Fibroblast of skin of scalp (primary cell): ENCODE measurements at places on chromosomes 16 and 17.
A peak's percentile ranks its signal among the peaks of the same experiment; 100 is the strongest.

GRCh38 chr16:23931199-23931598 is 95.4 kb downstream of the PRKCB start:
- DNase-seq, result no peak

- DNase-seq, result no peak
Observed at GRCh38 chr16:65495106-65495505, 373.2 kb upstream of the CDH11 start.

- DNase-seq, result no peak
Observed at GRCh38 chr16:28265822-28266221, 26.5 kb upstream of the SBK1 start.

GRCh38 chr17:45341533-45342158 is 24.8 kb upstream of the MAP3K14 start:
- peak; percentile 93 for DNase-seq

GRCh38 chr16:87554754-87555427 is 47.4 kb upstream of the JPH3 start:
- DNase-seq, result no peak

- DNase-seq, result peak; percentile 64
Observed at GRCh38 chr16:11084484-11084875, 140.1 kb downstream of the CLEC16A start.

- DNase-seq, result no peak
Observed at GRCh38 chr16:49558451-49558850, 184.8 kb downstream of the C16orf78 start.

DNA sequence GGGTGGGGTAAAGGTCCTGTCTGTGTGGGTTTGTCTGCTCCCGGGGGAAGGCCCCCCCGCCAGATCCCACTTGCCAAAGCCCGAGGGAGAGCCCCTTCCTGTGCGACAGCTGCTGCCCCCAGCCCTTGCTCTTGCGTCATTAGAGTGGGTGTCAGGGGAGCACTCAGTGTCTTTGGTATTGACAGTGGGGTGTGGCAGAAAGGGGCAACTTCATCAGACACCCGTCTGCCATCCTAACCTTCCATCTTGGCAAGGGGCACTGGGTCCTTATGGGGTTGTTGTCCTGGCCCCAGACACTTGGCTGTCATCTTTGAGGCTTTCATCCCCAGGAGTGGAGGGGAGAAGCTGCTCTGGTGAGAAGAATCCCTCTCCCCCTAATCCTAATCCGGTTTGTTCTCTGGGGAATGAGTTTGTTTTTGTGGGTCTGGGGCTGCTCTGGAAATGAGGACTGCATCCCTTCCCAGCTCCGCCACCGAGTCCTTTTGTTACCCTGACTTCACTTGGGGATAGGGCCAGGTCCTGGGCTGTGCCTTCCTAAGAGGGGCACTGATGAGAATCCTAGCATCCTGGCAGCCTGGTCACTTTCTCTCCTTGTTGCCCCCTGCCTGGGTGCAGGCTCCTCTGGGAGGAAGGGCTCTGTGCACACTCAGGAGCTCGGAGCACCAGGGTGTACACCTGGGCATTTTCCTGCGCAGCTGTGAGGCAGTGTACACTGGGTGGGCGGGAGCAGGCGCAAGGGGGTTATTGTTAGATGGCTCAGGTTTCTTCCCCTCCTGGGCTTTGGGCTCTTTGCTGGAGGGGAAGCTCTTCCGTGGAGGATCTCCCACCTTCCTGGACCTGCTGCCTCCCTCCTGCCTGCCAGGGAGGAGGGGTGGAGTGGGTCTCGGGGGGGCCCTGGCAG is 21.1 kb downstream of the GJD3 start:
- no peak for DNase-seq

DNA sequence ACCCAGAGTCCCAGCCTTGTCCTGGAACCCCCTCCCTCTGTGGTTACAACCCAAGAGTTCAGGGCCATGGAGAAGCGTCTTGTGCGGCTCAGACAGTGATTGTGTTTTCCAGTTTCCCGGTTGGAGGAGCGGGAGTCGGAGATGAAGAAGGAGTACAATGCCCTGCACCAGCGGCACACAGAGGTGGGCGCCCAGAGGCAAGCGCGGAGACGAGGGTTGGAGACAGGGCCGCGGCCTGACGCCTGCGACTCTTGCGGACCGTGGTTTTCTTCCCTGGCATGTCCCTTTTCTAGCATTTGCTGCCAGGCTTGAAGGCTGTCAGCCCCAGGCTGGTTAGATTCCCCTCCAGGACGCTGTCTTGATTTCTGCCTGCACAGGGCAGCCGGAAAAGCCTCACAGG is 23.0 kb downstream of the MAPK8IP3 start:
- DNase-seq, result no peak

- DNase-seq, result no peak
Observed at GRCh38 chr17:75064460-75064859, 17.4 kb downstream of the KCTD2 start.

DNA sequence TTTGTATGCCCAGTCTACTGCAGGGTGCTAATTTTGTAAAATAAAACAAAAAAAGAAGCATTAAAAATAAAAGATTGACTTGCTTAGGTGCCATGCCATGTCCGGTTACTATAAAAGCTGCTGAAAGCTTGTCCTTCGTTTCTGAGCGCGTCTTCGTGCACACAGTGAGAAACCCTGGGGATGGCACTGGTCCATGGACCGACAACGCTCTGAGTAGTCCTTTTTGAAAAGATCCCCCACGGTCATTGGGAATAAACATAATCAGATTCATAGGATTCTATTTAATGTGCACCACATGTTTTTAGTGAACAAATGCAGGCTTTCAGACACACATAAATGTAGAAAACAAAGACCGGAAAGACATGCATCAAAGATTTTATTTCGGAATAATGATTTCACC is 146.3 kb downstream of the XYLT1 start:
- peak; percentile 50 for DNase-seq

- no peak for DNase-seq
Observed at GRCh38 chr16:51328733-51329132, 177.7 kb upstream of the SALL1 start.

GRCh38 chr17:75116737-75117136 is 7.0 kb downstream of the ARMC7 start:
- DNase-seq, result no peak

DNA sequence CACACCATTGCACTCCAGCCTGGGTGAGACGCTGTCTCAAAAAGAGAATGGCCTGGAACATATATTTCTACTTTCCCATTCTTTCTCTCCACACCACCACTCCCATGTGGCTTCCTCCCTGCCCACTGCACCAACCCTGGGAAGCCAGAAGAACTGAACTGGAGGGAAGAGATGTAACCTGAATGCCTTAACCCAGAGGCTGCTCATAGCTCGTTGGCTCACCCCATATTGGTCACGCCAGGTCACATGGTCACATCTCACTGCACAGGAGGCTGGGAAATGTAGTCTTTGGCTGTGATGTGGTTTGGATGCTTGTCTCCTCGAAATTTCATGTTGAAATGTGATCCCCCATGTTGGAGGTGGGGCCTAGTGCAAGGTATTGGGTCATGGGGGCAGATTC is 5.9 kb upstream of the DNAH17 start:
- peak; percentile 11 for DNase-seq

DNA sequence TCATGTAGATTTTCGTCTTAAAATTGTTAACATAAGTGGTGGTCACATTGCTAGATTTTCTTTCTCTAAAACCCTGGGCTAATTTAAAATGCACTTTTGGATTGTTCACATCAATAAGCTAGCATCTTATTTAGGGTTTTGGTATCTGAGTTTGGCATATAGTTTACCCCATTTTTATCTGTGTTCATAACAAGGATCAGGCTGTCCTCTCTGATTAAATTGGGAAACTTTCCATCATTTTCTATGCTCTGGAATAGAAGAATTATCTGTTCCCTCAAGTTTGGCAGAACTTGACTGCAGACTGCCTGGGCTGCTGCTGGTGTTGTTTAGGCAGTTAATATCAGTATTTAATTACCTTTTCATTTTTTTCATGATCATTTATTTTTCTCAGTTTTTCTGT is 1.8 kb downstream of the SPECC1 start:
- no peak for DNase-seq

- peak; percentile 20 for DNase-seq
Observed at GRCh38 chr17:57485566-57485865, 229.2 kb downstream of the MSI2 start.

DNA sequence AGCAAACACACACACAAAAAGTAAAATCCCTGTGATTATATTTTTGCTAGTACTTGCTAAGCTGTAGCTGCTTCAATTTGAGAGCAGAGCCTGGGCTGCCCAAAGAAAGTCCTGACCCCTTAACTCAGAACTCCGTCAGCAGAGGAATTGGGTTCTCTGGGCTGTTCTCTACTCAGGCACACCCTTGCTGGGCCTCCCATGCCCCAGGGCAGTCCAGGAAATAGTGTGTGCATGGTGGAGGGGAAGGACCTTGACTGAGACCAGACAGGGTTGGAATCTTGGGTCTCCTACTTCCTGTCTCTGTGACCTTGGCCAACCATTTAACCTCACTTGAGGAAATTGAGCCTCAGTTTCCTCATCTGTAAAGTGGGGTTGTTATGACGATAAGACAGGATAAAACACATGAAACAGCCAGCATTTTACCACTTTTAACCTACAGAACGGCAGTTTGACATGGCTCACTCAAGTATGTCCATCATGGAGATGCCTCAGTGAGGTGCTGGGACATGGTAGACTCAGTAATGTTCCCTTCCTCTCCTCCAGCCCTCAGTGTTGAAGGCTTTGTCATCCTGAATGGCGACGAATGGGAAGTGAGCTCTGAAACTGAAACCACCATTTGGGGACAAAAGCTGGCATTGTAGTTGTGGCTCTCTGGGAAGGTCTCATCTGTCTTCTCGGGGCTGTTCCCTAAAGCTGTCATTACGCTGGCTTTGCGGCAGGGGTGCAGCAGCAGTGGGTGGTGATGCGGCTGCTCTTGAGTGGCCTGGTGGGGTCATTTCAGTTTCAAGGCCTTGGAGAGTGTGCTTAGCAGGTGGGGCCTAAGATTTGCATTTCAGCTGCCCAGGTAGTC is 74.9 kb downstream of the CMIP start:
- DNase-seq, result no peak

DNA sequence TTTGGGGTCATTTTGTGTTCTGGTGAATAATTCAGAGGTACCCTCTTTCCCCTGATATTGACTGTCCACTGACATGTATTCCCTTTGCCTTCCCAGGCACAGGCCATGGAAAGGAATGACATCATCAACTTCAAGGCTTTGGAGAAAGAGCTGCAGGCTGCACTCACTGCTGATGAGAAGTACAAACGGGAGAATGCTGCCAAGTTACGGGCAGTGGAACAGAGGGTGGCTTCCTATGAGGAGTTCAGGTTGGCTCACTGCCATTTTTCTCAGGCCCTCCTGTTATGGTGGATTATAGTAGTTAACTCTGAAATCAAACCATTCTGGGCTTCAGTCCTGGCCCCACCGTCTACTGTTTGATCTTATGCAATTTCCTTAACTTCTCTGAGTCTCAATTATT is 1.6 kb upstream of the EFTUD2 start:
- peak; percentile 67 for DNase-seq

- no peak for DNase-seq
Observed at GRCh38 chr17:79841369-79842135, 2.3 kb upstream of the CBX4 start.

- peak; percentile 96 for DNase-seq
Observed at GRCh38 chr17:77963441-77963840, 4.9 kb downstream of the TNRC6C start.

- no peak for DNase-seq
Observed at GRCh38 chr17:39867084-39867879, 720 bp upstream of the ZPBP2 start.

GRCh38 chr17:13538841-13539411 is 62.8 kb downstream of the HS3ST3A1 start:
- DNase-seq, result peak; percentile 31
